ENCODE measurements at places on chromosomes 5 and 9.

DNA sequence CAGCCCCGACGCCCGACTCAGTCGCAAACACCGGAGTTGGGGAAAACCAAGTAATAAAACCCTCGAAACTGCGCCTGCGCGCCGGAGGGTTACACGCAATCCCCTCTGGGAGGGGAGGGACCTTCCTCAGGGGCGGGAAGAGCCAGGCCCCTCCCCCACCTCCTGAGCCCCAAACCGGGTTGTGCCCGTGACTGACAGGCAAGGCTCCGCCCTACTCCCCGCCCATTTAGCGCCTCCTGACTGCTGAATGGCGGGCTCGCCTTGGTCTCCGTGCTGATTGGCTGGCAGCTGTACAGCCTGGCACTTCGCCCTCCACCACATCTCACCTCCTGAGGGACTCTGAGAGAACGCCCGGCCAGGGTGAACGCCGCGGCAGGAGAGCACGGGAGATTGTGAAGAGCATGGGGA, at the start of gene PRDM9:
Gene PRDM9 (plus strand): TSS at position 332 of the 408 bp plus-strand sequence. CDS start 1,425 bp downstream, outside the sequence.
- peak; percentile 12 for DNase-seq

DNA sequence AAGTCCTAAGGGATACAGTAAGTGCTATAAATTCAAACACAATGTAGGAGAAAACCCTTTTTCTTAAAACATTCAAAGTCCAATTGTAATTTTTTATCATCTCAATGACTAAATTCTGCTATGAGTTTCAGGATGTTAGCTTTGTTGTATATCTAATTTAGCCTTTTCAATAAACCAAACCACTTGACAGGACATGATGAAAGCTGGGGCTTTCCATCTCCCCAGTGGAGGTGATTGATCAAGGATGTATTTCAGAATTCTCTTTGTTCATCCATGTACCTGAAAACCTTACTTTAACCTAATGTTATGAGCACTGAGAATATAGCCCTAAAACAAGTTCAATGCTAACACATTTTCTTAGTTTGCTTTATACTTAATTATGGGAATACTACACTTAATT, 639.0 kb upstream of the ITGA1 start:
- DNase-seq = no peak

- DNase-seq = no peak
These were observed 1.3 kb downstream of the BRD9 start for GRCh38 chr5:891117-891836.

DNA sequence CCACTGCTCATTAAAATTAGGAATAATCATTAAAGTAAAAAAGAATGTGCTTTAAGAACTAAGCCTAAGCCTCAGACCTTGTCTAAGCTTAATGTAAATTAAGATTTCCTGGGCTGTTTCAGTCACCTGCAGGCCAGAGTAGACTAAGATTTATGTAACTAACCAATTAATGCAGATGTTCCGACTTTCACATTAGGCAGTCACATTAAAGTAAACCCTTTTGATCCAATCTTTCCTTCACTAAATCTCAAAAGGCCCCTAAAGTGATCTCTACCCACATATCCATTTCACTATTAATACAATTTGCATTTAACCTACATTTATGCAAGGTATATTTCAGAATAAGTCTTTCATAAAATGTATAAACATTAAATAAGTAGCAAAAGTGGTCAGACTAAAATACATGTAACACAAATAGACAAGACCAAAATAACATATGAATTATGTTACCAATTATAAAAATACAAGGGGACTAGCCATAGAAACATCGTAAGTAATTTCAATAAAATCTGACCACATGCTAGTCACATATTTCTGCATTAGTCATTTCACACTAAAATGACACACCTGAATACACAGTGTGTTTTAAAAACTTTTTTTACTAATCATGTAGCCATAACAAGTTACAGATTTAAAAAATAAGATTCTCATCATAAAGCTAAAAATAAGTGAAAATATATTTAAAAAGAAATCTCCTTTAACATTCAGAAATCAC, 7.7 kb downstream of the NR3C1 start:
- no peak for DNase-seq

DNA sequence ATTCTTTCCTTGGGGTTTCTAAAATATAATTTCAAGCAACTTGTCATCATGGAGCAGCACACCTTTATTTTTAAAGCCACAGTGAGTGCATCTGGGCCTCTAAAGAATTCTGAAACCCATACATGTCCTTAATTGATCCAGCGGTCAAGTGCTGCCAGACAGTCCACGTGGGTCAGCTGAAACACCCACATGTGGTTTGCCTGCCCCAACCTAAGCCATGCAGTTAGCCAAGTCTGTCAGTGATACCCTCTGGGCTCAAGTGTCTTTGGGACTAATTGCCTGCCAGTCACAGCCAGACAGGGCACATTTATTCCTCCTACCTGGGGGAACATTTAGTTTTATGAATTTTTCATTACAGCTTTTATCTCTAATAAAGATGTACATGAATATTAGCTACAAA, 291.4 kb upstream of the SLC30A5 start:
- DNase-seq = no peak

DNA sequence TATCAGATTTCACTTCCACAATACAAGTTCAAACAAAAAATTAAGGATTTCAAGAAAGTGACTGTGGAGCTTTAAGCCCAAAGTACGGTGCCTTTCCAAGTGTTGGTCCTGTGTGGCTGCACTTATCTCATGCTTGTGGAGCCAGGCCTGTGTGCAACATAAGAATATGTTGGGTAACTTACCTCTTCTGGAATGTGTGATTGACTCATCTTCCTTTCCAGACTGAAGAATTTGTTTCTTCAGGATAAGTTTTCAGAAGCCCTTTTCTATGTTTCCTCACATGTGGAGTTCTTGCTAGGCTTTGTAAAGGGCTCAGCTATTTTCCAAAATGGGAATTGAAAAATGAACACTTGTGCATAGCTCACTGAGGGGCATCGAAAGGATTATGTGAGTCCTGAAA, 485.1 kb upstream of the PAPPA start:
- DNase-seq = no peak

DNA sequence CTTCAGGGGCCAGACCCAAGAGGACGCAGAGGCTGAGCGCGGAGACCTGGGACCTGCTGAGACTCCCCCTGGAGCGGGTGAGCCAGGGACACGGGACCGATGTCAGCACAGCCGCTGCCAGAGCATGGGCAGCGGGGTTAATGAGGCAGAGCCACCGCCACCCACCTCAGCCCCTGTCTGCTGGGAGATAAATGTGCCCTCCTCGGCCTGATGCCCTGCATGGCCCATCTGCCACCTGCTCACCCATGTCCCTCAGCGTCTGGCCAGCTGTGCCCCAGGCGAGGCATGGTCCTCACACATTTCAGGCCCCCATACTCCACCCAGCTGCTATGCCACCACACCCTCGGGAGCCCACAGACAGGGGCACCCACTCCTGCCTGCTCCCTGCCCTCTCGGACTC, 14.9 kb downstream of the DNLZ start:
- no peak for DNase-seq

DNA sequence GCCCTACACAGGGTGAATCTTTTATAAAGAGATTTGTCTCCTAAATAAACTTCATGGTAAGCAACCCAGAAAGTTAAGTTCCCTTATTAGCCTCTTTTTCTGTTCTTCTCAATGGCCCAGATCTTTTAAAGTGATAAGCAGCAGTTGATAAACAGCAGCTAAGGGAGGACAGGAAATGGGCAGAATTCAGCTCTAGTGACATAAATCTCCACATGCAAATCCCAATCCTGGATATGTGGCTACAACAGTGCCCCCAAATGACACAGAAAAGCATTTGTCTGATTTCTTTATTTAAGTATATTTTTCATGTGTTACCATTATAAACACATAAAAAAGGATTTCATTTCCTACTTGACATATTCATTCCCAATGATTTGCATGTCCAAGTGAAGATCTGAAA, 199.0 kb downstream of the DTWD2 start:
- no peak for DNase-seq

- DNase-seq = no peak
These were observed 146.2 kb upstream of the PHYKPL start for GRCh38 chr5:178378527-178379484.

- no peak for DNase-seq
These were observed 298.5 kb upstream of the KIF2A start for GRCh38 chr5:62007457-62007856.

DNA sequence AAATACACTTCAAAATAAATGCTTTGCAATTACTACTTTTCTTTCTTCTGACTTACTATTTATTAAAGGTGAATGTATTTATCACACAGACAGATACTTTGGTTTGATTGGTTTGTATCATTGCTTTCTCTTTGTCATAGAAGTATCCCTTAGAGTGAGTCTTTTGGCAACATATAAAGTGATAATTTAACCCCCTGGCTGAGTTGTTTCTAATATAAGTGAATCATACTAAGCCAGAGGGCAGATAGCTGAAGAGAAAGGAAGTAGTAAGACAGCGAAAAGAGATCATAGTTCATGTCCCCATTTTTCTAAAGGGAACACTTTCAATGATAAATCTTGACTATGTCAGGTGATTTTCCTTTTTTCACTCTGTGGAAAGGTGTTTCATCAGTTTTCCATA, 38.6 kb downstream of the CAMK4 start:
- no peak for DNase-seq

- DNase-seq = no peak
These were observed 162.5 kb downstream of the ELAVL2 start for GRCh38 chr9:23663536-23663935.

DNA sequence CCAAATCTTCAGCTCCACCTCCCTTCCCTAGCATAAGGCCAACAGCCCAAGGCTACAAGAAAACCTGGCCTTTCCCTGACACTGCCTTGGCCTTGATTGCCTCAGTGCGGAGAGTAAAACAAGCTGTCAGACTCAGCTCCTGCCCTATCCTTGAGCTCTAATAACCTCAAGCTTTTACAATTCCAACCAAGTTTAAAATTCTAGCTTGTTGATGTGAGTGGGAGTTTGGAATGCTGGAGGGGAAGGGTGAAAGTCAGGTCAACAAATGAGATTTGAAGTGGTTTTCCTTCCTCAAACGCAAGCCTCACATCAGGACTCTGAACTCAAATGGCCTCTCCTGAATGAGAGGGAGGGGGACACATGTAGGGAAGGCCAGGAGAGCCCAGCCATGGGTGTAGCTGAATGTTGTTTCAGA, 197.0 kb upstream of the VLDLR start:
- no peak for DNase-seq

DNA sequence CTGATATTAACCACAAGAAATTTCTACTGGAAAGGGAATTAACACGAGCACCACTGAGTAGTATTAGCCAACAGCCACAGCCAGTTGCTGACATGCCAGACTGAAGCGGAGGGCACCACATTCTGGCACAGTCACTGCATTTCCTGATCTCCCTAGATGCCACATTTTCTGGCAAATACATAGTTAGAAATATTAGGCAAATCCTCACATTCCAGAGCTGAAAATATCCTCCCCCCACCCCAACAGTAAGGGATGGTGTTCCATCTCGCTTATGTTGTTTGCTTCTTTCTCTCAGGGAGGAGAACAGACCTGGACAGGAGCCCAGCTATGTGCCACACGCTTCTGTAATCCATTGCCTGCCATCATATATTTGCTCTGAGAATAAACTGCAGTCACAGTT, 32.8 kb upstream of the MCTP1 start:
- no peak for DNase-seq

- DNase-seq = no peak
These were observed 1211.1 kb upstream of the CDH18 start for GRCh38 chr5:21199087-21199486.

DNA sequence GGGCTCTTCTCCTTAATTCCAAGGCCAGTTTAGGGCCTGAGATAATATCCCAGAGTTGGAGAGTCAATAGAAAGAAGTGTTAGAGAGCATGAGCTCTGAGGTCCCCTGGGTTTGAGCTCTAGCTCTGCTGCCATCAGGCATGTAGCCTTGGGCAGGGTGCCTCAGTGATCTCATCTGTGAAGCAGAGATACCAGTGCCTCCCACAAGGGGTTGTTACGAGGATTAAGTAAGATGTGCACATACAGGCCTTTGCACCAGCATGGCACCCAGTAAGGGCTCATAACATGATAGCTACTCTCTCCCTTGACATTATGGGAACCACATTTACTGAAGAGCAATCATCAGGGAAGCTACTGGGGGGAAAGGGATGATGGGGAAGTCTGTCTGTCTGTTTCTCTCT, 265.7 kb downstream of the HSPA4 start:
- DNase-seq = no peak

- DNase-seq = no peak
These were observed 115.7 kb downstream of the SUSD1 start for GRCh38 chr9:112059145-112059965.

GRCh38 chr5:176994460-176995121, 12.0 kb downstream of the UIMC1 start:
- DNase-seq = no peak

GRCh38 chr9:109975574-109976295, 195.7 kb downstream of the PALM2AKAP2 start:
- DNase-seq = no peak
